NB4 (cell line): ENCODE measurements at places on chromosomes 2 and 18.

DNA sequence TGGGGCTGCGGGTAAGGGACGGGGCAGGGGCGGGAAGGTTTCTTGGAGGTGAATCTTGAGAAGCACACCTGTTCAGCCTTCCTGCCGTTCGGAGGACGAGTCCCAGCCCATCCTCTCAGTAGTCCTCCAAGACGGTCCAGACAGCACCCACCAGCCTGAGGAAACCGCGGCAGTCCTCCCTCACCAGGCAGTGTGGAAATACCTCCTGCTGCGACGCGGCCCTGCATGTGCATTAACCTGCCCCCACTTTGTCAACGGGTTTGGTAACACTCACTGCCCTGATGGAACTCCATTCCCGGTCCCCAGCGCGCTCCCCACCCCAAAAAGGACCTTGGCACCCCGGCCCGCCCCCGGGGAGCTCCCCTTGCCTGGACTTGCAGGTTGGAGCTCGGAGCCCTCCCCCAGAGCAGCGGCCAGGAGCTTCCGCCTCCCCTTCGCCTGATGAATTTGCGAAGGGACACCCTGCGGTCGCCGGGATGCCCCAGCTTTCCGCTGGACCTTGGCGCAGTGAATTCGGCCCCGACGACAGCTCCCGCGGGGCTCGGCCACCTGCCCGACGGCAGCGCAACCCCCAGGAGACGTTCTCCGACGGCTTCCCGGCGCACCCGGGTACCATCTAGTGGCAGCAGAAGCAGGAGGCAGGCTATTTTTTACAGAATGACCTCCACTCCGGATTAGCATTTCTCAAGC, 31.5 kb downstream of the ACVR1C start:
- DNase-seq: peak; percentile 31

GRCh38 chr2:188746727-188747126, 227.4 kb upstream of the COL3A1 start:
- no peak for DNase-seq

DNA sequence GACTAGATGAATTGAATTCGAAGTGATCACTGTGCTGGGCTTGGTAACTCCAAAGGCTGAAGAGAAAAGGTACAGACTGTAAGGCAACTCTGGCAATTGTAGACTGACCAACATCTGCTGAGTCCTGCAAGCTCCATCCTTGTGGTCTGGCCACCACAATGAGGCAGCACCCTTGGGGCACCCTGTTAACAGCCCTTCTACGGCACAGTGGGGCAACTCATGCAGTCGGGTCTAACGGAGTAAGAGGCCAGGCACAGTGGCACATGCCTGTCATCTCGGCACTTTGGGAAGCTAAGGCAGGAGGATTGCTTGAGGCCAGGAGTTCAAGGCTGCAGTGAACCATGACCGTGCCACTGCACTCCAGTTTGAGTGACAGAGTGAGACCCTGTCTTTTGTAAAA, 126.8 kb downstream of the ZAP70 start:
- DNase-seq: peak; percentile 56

DNA sequence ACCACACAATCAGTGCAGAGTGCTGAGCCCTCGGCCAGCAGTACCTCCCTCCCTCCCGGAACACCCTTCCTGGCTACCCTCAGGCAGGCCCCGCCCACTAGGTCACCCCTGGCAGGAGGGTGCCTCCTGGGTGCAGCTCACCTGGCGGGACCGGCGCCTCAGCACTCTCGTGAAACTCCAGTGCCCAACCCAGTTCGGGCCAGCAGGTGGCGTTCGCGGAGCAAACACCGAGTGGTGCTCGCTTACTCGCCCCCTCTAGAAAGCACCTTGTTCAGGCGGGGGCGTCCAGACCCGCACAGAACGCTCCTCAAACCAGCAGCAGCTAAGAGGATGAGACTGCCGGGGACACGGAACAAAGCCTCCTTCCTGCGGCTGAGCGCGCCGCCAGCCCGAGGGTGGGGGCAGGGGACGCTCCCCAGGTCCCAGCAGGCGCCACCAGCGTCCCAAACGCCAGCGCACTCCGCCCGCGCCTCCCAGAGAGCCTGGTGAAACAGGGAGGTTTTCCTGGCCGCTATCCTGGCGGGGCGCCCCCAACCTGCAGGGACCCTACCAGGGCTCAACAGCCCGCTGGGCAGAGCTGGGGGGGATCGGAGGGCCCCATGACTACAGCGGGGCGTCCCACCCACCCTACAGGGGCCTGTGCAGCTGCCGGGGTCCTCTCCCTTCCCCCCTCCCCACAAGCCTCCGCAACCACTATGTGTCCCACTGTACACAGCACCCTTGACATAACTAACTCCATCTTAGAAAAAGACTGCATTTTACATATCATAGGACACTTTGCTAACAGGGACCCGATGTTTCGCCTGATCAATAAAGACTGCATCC, 44.7 kb downstream of the MRPS5 start:
- peak; percentile 62 for DNase-seq

DNA sequence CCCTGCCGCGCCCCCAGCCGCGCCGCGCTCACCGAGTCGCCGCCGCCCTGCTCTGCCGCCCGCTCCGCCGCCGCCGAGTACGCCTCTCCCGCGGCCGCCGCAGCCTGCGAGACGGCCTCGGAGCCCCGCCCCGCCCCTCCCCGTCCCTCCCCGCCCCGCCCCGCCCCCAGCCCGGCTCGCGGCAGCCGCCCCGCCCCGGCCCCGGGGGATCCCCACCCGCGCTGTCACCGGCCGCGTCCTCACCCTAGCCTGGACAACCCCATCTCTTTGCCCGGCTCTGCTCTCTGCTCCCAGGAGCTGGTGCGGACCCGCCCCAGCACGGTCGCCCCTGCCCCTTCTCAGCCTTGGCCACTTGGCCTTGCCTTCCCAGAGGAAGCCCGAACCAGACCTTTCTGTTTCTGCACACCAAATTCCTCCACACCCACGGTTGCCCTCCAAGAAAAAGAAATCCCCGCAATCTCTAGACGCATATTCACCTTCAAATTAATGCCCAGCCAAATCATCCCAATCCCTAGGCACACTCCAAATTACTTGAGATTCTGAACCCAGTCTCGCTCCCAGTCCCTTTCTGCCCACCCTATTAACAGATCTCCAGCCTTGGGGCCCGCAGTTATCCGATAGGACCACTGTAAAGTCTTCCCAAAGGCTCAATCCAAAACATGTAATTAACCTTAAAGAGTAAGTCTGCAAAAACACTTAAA, at the start of gene CYRIA:
TSS of gene CYRIA (minus strand) at position 87 of the 701 bp plus-strand sequence. CDS start 77,715 bp downstream, outside the sequence.
- peak; percentile 68 for DNase-seq

- DNase-seq: peak; percentile 4
These were observed 226.0 kb downstream of the TGIF1 start for GRCh38 chr18:3675994-3676393.

DNA sequence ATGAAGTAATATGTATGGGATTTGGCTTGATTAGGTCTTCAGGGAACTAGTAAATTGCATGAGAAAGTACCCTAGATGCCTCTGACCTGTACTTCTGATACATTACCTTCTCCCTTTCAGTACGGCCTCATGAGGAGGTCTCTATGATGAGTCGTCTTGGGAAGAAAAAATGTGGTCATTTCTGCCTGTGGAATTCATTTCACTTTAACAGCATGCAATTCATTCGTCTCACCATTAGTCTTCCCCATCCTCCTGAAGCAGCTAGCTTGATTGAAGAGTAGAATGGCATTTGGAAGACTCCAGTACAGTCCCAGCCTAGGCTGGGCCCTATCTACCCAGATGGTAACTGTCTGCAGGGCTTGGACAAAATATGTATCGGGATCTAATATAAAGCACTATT, 52.2 kb downstream of the TMX3 start:
- peak; percentile 7 for DNase-seq

DNA sequence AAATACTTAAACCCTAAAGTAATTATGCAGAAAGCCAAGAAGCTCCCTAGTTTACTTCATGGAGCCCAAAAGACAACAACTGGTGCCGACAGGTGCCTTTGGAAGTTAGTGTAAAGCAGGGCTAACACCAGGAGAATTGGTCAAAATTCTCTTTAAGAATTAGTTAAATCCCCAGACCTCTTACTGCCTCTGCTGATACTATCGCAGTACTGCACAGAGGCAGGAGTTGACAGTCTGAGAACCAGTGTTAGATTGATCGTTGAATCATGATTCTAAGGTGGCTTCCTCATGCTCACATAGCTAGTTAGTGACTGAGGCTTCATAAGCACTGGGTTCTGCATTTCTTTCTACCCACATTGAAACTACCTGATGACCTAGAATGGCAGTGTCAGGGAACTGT, 445.0 kb downstream of the XIRP2 start:
- no peak for DNase-seq

DNA sequence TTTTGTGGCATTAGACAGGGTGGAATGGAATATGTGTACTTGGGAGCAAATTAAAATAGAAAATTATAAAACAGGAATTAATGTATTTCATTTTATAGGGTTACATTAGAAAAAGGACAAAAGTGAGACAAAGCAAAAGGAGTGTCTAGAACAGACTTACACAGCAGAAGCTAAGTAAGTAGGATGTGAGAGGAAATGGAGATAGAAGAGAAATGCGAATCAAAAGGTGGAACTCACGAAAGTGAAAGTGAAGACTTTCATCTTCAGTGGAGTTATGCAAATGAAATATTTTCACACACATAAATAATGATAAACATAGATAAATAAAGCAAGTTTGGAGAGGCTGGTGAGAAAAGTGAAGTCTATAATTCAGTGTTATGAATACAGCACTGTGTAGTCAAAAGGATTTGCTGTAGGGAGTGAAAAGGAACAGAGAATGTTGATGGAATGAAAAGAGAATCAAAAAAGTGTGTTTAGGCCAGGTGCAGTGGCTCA, 94.8 kb downstream of the DLGAP1 start:
- DNase-seq: no peak

- DNase-seq: peak; percentile 26
These were observed 28.4 kb upstream of the ID2 start for GRCh38 chr2:8653485-8653884.

GRCh38 chr18:63454497-63454896, 22.3 kb upstream of the SERPINB5 start:
- DNase-seq: no peak

- DNase-seq: no peak
These were observed 308.4 kb downstream of the XIRP2 start for GRCh38 chr2:167196461-167197252.

- no peak for DNase-seq
These were observed 24.2 kb upstream of the MCFD2 start for GRCh38 chr2:46939626-46940359.

DNA sequence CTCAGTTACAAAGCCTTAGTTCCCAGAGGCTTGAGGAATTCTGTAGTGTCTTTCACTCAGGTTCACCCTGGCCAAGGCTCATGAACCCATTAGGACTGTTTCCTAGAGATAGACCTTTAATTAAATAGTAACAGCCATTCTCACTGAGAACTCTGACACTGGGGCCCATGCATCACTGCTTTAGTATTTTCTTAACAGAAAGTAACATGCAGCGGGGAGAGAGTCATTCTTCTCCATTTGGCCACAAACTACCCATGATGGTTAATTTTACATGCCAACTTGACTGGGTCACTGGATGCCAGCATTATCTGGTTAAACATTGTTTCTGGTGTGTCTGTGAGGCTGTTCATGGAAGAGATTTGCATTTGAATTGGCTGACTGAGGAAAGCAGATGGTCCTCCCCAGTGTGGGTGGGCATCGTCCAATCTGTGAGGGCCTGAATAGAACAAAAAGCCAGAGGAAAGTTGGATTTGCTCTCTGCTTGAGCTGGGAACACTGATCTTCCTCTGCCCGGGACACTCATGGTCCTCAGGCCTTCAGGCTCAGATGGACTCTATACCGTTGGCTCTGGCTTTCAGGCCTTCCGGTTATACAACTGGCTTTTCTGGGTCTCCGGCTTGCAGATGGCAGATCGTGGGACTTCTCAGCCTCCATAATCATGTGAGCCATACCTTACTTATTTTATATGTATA, 5.6 kb upstream of the CPLX4 start:
- no peak for DNase-seq

- DNase-seq: peak; percentile 64
These were observed 6.3 kb downstream of the TNFAIP6 start for GRCh38 chr2:151363709-151364108.

DNA sequence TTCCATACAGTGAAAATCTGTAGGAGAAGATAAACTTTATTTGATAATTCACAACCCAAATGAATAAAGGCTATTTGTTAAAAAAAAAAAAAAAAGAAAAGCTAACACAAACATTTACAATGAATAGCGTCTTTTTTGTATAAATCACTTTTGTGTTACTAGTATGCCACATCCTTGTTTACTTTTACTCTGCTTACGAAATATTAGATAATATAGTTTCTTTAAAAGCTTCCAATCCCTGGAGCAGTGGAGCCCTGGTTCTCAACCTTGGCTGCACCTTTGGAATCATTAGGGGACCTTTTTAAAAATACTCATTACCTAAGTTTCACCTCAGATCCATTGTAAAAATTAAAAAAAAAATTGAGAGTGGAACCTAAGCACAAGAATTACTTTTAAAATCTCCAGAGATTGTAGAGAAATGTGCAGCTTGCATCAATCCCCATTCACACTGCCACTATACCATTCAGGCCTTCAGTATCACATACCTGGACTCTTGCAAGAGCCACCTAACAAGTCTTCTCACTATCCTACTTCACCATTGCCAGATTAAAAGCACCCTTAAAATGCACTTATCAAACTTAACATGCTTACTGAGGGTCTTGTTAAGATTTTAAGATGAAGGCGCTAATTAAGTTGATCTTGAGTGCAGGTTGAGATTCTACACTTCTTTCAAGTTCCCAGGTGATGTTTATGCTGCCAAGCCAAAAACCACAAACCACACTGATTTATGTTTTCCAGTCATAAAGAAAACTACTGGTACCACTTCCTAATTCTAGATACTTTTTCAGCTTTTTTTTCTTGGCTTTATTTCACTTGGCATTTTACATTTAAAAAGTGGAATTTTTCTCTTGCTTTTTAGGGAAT, 59.7 kb upstream of the ZC3H15 start:
- no peak for DNase-seq

GRCh38 chr18:67728364-67728763, 211.8 kb upstream of the DSEL start:
- no peak for DNase-seq

DNA sequence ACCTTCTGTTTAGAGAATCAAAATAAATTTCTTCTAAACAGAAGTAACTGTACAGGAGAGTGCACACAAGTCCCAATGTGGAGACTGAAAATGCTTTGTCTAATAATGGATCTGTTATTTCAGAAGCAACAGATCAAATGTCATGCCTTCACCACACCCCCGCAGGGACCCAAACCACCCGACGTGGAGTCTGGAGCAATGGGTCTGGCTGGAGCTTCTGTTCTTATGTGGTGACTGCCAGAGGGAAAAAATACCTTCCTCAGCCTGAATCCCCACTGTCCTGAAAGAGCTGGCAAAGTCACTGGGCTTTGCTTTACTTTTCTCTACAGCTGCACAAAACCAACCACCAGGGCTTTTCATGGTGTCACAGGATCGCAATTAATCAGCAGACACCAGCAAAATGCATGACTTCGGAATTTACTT, 119.0 kb upstream of the ZFP36L2 start:
- no peak for DNase-seq
